HFFc6 (cell line): ENCODE measurements at places on chromosomes 1 and 21. TPM values are rescaled to one million over a fixed set of nuclear protein-coding genes. Genes with fewer than 3 reads are reported as not detected.

OR10J1 gene
- total RNA-seq = not detected in 3 replicates

COL9A2 gene
- 0.24 to 0.36 TPM (median 0.34 TPM) in 3 replicates for total RNA-seq

CDKN2C gene
- 14.6 to 28.5 TPM (median 22.7 TPM) in 3 replicates for total RNA-seq

SHE gene
- not detected in 2 replicates for total RNA-seq

FCRL1 gene
- not detected in 3 replicates for total RNA-seq

PHGDH gene
- total RNA-seq = 75.1 to 90.4 TPM (median 78.4 TPM) in 3 replicates

PTPN7 gene
- total RNA-seq = not detected in 3 replicates

DNA sequence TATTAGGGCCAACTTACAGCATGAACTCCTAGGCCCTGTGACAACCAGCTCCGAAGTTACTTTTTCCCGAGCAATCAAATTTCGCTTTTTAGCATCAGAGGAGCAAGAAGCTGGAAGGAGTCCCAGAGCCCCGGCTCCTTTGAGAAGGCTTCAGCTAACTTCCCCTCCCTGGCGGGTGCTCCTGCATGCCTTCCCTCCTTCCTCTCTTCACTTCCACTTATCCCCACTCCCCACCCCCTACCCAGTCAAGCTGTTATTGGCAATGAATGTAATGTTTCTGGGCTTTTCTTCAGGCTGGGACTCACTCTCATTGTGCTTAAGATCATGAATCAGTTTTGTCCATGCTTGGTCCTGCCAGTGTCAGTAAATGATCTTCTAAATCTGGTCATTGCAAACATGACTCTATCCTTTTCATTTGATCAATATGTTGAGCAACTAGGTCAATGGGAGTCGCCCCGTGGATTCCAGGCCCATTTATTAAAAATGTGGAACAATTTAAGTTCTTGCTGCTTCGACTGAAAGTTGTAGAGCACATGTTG lies 94.5 kb upstream of the TSPAN2 start:
- no peak for DNase-seq

DNA sequence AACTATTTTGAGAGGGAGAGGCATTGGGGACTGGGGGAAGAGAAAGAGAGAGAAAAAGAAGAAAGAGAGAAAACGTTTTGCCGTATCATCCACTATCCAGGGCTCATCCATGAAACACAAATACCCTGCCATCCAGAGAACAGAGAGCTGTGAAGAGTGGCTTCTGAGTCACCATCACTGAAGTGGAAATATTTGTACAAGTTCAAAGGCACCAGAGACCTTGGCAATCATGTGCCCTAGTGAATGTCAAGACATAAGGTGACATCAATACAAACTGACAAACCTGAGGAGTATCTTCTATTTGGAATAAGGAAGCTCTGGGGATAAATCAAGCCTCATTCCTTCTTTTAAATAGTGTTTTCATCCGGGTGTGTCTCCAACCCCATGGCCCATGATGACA lies 197.2 kb upstream of the PROX1 start:
- no peak for DNase-seq

DNA sequence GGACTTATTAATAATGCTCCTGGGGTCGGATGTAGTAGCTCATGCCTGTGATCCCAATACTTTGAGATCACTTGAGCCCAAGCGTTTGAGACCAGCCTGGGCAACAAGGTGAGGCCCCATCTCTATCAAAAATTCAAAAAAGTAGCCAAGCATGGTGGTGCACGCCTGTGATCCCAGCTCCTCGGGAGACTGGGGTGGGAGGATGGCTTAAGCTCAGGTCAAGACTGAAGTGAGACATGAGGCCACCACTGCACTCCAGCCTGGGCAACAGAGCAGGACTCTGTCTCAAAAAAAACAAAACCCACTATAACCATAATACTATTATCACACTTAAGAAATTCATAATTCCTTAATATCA lies 1.6 kb upstream of the DEGS1 start:
- DNase-seq = no peak

DNA sequence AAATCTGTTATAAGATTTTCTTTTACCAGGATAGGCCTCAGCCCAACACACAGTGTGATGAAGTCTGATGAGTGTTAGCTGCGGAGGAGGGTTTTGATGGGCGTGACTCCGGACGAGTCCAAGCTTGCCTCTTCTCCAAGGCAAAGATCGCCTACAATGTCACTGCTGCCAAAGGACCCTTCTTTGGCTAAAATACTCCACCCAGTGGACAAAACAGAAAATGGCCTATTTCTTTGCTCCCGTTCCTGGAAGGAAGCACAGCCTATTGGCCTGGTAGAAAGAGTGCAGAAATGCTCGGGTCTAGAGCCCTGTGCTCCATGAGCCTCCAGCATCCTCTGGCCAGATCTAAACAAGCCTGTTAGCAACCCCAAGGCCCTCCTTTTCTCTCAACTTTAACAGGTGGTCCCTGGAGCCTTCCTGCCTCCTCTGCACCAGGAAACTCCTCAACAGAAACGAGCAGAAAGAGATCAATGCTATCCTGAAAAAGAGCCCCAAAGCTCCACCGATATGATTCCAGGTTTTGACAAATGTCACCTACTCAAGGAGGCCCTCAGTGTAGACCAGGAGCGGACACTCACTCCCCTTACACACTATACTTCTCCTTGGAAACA lies 3.4 kb upstream of the CASQ2 start:
- peak; percentile 86 for DNase-seq

- DNase-seq = no peak
Observed at GRCh38 chr1:13536571-13536970, 22.8 kb upstream of the LRRC38 start.

- DNase-seq = no peak
Observed at GRCh38 chr1:19404748-19405147, 80.6 kb downstream of the CAPZB start.

DNA sequence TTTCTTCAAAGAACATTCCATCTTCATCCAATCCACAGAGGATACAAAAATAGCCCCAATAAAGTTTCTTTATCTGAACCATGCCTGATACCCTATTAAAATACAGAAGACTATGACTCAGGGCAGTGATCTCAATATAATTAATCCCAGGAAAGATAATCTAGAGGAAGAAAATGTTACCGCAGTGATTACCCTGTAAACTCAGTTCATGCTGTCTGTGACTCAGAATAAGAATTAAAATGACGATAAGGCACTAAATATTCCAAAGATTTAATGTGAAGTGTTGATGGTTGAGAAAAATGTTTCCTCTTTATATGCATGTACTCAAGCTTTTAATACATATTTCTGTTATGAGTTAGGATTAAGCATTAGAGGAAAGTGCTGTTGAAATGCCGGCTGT lies 88.6 kb upstream of the LYPLAL1 start:
- DNase-seq = peak; percentile 90

DNA sequence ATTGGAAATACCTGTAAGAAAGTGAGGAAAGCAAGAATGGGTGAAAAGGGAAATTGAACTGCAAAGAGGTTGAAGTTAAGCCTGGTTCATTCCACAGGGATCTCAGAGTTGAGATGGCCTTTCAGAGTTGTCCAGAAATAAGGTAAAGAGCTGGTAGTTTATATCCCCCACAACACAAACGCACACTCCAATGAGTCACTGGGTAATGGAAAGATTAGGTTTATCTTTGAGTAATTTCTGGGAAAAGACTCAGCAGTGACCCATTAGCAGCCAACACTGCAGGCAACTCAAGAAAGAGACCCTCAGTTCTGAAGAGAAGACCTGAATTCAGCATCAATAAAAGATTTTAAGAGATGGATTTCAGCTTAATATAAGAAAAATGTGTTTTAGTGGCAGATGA lies 485.5 kb downstream of the PTPRC start:
- DNase-seq = peak; percentile 11

- peak; percentile 54 for DNase-seq
Observed at GRCh38 chr1:47532921-47533792, 95.3 kb downstream of the FOXD2 start.

DNA sequence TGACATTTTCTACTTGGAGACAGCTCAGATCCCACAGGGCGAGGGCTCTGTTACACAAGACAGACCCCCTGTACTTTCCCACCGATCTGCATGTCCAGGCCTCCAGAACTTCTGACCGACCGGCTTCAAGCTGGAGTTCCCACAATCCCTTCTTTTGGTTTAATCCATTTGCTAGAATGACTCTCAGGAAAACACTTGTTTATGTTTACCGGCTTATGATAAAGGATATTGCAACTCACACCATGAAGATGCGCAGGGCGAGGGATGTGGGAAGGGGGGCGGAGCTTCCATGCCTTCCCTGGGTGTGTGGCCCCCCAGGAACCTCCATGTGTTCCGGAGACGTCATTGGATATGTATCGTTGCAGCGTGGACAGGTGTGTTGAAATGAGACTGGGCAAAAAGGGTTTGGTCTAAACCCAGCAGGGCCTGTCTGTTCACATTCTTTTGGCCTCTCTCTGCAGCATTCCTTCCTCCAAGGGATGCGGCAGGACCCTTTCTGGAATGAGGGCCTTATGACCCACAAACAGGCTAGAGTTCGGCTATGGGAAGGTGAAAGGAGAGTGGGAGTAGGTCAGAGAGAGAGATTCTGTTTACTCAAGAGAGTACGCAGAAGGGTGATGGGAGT lies 7.5 kb upstream of the IGSF5 start:
- DNase-seq = no peak

DNA sequence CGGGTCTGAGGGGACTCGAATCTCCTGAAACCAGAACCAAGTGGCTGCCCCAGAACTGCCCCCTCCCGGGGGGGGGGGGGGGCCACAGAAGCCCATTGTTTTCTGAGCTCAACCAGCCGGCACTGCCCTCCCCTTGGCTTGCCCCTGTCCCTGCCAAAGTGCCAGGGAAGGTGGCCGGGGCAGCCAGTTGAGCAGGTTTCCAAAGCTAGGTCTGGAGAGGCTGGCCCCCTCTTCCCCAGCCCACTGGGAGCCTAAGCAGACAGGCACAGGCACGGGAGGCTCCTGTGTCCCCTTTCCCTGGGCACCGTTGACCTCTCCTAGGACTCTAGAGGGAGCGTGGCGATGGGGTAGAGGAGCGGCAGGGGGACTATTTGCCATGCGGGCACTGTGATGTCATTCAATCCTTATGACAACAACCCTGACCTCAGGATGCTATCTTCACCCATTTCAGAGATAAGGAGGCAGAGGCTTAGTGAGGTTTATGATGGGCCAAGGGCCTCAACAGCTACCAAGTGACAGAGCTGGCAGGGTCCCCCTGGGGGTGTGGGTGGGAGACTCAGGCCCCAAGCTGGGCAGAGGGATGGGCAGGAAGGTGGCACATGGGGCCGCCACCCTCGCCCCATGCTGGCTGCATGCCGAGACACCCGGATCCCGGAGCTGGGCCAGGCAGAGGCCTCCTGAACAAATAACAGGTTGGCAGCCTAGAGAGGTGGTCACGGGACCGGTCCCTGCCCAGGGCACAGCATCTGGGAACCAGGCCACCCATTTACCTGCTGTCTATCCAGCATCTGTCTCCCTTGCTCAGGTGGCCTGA lies 35.0 kb downstream of the RAP1GAP start:
- no peak for DNase-seq

- no peak for DNase-seq
Observed at GRCh38 chr1:1274931-1275431, 1.3 kb upstream of the UBE2J2 start.
